Smooth muscle cell of bladder (primary cell): ENCODE measurements at places on chromosomes 5 and 9. TPM values are rescaled to one million over a fixed set of nuclear protein-coding genes. Genes with fewer than 3 reads are reported as not detected.

The CDKN2A gene
- total RNA-seq: 9.5 and 10.1 TPM in 2 replicates

The TMEM38B gene
- 8.7 and 17.6 TPM in 2 replicates for total RNA-seq

The TAF11L10 gene
- not detected in 2 replicates for total RNA-seq

The TYRP1 gene
- 1.7 and 2.1 TPM in 2 replicates for total RNA-seq

The OR1J2 gene
- 0.14 TPM in 1 of 2 replicates, not detected in the other for total RNA-seq

The BARX1 gene
- not detected in 2 replicates for total RNA-seq

The FBXL7 gene
- total RNA-seq: 2.0 and 2.9 TPM in 2 replicates

The NHP2 gene
- total RNA-seq: 91.4 and 95.0 TPM in 2 replicates

The RETREG1 gene
- total RNA-seq: 0.71 and 0.92 TPM in 2 replicates

The TGFBR1 gene
- 142 and 172 TPM in 2 replicates for total RNA-seq

The MLANA gene
- total RNA-seq: not detected in 2 replicates

The MYO10 gene
- 61.0 and 105 TPM in 2 replicates for total RNA-seq

The SLC45A2 gene
- total RNA-seq: 0.14 and 0.18 TPM in 2 replicates

The CCNJL gene
- total RNA-seq: 0.14 and 0.18 TPM in 2 replicates

The TOR4A gene
- 11.0 and 13.5 TPM in 2 replicates for total RNA-seq

The CCDC107 gene
- 11.7 and 19.4 TPM in 2 replicates for total RNA-seq

The PCDHB3 gene
- 0.55 and 0.57 TPM in 2 replicates for total RNA-seq

The GLRA1 gene
- total RNA-seq: not detected in 2 replicates

The SMIM33 gene
- total RNA-seq: not detected in 2 replicates

The SPINK6 gene
- 3.1 and 15.6 TPM in 2 replicates for total RNA-seq

The RNF183 gene
- not detected in 2 replicates for total RNA-seq

The RNF180 gene
- total RNA-seq: 0.71 and 0.74 TPM in 2 replicates

The PCDHGB1 gene
- total RNA-seq: 2.3 and 3.3 TPM in 2 replicates

The PRR16 gene
- total RNA-seq: 4.0 and 4.2 TPM in 2 replicates

The CER1 gene
- total RNA-seq: not detected in 2 replicates

The BTNL3 gene
- not detected in 2 replicates for total RNA-seq

The SOHLH1 gene
- total RNA-seq: not detected in 2 replicates

The FBLL1 gene
- 0.28 and 0.74 TPM in 2 replicates for total RNA-seq

The CNTNAP3 gene
- 0.18 and 1.1 TPM in 2 replicates for total RNA-seq

The RGP1 gene
- total RNA-seq: 10.2 and 11.6 TPM in 2 replicates

The NMUR2 gene
- not detected in 2 replicates for total RNA-seq

The PCDHA4 gene
- 0.14 and 0.37 TPM in 2 replicates for total RNA-seq

The ZNF454 gene
- total RNA-seq: 1.5 and 2.1 TPM in 2 replicates

The SDHA gene
- 128 and 130 TPM in 2 replicates for total RNA-seq

The TMEM215 gene
- not detected in 2 replicates for total RNA-seq

The DMRT3 gene
- total RNA-seq: not detected in 2 replicates

The GFRA3 gene
- not detected in 2 replicates for total RNA-seq

The DIRAS2 gene
- 6.7 and 10.1 TPM in 2 replicates for total RNA-seq

The ARL14EPL gene
- total RNA-seq: 0.18 TPM in 1 of 2 replicates, not detected in the other

The C9orf153 gene
- total RNA-seq: 0.18 and 0.43 TPM in 2 replicates

The ANKRA2 gene
- 15.3 and 24.9 TPM in 2 replicates for total RNA-seq

The MACIR gene
- 2.6 and 4.5 TPM in 2 replicates for total RNA-seq

The GFPT2 gene
- 36.4 and 66.0 TPM in 2 replicates for total RNA-seq

The DMGDH gene
- 2.3 and 2.7 TPM in 2 replicates for total RNA-seq

The OR1Q1 gene
- not detected in 2 replicates for total RNA-seq

The MORN5 gene
- not detected in 2 replicates for total RNA-seq

The CNTNAP3B gene
- 1.3 and 6.4 TPM in 2 replicates for total RNA-seq

The CDKN2B-AS1 gene
- 3.6 and 4.8 TPM in 2 replicates for total RNA-seq

The DIPK1B gene
- 1.00 and 1.0 TPM in 2 replicates for total RNA-seq
